Small intestine (tissue), 16 donors: ENCODE measurements at places on chromosomes 4 and X. TPM values are rescaled to one million over a fixed set of nuclear protein-coding genes. Genes with fewer than 3 reads are reported as not detected.

The MAGEC2 gene
- polyA plus RNA-seq: not detected

DNA sequence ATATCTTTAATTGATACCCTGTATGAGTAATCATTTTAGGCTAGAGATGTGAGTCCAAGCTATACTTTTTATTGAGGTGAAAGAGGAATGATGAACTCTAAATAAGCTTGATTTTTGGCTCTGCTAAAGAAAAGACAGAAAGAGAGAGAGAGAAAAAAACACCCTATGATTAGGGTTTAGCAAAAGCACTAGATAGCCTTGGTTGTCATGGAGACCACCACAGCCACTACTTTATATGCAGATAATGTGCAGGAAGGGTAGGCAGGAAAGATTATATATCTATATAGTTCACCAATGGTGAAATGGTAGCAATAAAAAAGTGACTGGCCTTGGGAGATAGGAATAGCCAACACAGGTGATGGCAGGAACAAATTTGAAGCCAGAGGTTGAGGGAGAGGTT lies 69.9 kb upstream of the CAMK2D start:
- no peak for DNase-seq
- H3K27me3 ChIP-seq: no peaks in the 10 kb centered on the region
- H3K4me1 ChIP-seq: no peaks in the 10 kb centered on the region
- H3K4me3 ChIP-seq: no peak overlapping the region
- no peak overlapping the region for H3K27ac ChIP-seq

DNA sequence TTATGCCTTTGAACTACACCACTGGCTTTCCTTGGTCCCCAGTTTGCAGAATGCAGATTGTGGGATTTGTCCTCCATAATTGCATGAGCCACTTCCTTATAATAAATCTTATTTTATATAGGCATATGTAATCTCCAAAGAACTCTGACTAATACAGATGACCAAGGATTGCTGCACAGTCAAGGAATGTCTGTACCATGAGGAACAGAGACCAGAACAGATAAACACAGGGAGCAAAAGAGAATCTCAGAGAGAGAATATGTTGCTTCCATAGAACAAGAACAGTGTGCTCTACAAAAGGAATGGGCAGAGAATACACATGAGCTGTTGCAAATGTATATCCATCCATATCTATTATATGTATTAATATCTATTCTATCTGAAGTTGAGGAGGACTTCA lies 111.1 kb downstream of the ADRA2C start:
- H3K27ac ChIP-seq: no peak overlapping the region
- H3K36me3 ChIP-seq: no peaks in the 10 kb centered on the region
- no peaks in the 10 kb centered on the region for H3K4me1 ChIP-seq
- no peak overlapping the region for H3K4me3 ChIP-seq
- DNase-seq: no peak

- peaks cover 20% of the 10 kb centered on the region for H3K4me1 ChIP-seq
- DNase-seq: no peak
- no peaks in the 10 kb centered on the region for H3K27me3 ChIP-seq
- H3K27ac ChIP-seq: no peak overlapping the region
- H3K4me3 ChIP-seq: no peak overlapping the region
Observed at GRCh38 chr4:3290889-3291321, 1.9 kb upstream of the RGS12 start.
